ENCODE measurements at places on chromosomes 11 and 22.

DNA sequence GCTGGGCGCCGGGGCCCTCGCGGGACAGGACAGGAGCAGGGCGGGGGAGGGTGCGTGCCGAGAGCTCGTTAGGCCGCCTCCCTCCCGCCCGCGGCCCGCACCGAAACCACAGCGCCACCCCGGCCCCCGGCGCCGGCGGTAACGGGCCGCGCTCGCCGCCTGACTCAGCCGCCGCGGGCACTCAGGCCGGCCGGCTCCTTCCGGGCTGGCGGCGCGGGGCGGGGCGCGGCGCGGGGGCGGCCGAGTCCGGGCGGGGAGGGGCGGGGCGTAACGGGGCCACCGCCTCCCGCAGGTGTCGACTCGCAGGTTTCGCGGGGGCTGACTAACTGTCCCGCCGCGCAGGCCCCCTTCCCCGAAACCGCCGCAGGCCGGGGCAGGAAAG lies at the start of gene AP5B1:
AP5B1 (minus strand) TSS at position 207 of the 382 bp plus-strand sequence. CDS start 385 bp downstream, outside the sequence.
- DNase-seq, result peak; percentile 38

GRCh38 chr11:269146-269890 lies 8.9 kb upstream of the NLRP6 start:
- DNase-seq, result no peak

- no peak for DNase-seq
These were observed 1059.3 kb downstream of the NTM start for GRCh38 chr11:132429685-132430084.

GRCh38 chr11:32911413-32911812 lies 18.8 kb downstream of the QSER1 start:
- DNase-seq, result no peak

GRCh38 chr11:111623527-111624030 lies 21.3 kb downstream of the SIK2 start:
- no peak for DNase-seq

- no peak for DNase-seq
These were observed 900.0 kb downstream of the LUZP2 start for GRCh38 chr11:25396847-25397246.

DNA sequence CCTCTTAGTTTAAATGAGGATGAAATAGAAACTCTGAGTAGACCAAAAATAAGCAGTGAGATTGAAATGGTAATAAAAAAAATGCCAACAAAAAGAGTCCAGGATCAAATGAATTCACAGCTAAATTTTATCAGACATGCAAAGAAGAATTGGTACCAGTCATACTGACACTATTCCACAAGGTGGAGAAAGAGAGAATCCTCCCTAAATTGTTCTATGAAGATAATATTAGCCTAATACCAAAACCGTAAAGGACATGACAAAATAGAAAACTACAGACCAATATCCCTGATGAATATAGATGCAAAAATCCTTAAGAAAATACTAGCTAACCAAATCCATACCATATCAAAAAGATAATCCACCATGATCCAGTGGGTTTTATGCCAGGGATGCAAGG lies 169.8 kb upstream of the CHORDC1 start:
- DNase-seq, result no peak

DNA sequence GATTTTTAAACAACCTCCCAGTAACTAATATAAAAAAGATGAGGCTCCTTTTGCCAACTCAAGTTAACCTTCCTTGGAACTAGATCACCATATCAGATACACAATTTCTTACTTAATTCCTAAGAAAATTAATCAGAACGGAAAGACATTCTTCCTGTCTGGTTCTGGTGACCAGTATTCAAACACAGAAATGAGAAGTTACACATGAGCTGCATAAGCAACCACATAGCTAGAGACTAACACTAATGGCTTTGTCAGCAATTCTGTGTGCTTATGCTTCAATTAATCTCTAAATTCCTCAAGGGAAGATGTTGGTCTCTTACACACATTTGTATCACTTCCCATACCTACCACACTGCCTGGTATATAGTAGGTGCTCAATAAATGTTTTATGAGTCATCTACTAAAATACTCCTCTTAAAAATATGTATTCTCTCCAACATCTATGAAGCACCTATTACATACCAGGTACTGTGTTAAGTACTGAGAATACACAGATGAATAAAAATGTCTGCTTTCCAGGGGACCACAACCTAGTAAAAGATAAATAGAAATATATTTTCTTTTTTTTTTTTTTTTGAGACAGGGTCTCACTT lies 54.5 kb downstream of the GAB2 start:
- no peak for DNase-seq

- DNase-seq, result no peak
These were observed 203.8 kb downstream of the CASP12 start for GRCh38 chr11:104694259-104695064.

GRCh38 chr22:29265929-29266328 lies 1.9 kb downstream of the RHBDD3 start:
- no peak for DNase-seq

GRCh38 chr11:1771700-1772099 lies 8.0 kb upstream of the CTSD start:
- DNase-seq, result no peak

GRCh38 chr11:109422870-109423465 lies 978 bp downstream of the C11orf87 start:
- DNase-seq, result no peak

GRCh38 chr22:46354176-46354992 lies 18.9 kb downstream of the TRMU start:
- DNase-seq, result no peak

GRCh38 chr11:33984682-33985389 lies 66.7 kb upstream of the CAPRIN1 start:
- DNase-seq, result no peak

DNA sequence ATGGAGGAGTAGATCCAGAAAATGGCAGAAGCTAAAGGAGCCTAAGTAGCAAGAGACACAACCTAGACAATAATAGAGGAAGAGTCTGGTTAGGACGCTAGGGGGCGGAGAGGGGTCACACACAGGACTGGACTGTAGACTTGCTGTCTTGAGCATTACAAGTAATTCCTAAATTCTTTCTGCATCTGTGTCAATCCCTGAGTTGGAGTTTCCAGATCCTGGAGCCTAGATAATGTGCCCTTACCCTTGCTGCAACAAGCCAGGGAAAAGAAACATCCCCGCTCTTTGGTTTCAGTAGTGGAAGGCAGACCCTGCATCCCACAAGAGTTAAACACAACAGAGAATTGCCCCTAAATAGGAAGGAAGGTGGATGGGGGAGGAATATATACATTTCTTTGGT lies 14.9 kb upstream of the CCDC73 start:
- no peak for DNase-seq

DNA sequence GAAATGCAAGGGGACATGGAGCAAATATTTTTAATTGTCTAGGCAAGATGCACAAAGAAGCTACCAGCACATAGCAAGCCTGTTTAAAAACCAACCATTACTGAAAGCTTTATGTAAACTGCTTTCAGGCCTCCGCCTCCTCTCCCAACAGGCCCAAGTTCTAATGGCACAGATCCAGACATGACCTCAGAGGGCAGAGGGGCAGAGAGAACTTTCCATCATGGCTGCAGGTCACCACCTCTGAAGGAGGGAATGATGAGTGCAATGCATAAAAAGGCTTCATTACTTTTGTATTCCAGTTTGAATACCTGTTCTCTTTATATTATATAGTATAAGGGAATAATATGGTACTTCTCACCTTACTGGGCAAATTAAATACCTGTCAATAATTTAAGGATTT lies 15.2 kb downstream of the DDX17 start:
- no peak for DNase-seq

- DNase-seq, result no peak
These were observed 1018.3 kb upstream of the RAG2 start for GRCh38 chr11:37616291-37616690.

DNA sequence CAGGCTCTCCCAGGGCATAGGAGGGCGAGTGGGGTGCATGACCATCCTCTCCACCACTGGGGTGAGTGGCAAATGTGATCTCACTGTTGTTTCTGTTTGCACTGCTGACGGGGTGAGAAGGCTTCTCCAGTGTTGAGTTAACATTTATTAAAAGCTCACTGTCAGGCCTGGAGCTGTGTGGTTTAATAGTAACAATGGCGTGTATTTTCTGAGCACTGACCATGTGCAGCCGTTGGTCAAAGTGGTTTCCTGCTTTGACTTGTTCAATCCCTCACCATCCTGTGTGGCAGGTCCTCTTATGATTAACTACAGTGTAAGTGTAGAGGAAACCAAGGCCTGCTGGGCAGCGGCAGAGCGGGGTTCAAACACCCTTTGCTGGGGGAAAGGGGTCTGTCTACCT lies 4.4 kb downstream of the A4GALT start:
- DNase-seq, result no peak

DNA sequence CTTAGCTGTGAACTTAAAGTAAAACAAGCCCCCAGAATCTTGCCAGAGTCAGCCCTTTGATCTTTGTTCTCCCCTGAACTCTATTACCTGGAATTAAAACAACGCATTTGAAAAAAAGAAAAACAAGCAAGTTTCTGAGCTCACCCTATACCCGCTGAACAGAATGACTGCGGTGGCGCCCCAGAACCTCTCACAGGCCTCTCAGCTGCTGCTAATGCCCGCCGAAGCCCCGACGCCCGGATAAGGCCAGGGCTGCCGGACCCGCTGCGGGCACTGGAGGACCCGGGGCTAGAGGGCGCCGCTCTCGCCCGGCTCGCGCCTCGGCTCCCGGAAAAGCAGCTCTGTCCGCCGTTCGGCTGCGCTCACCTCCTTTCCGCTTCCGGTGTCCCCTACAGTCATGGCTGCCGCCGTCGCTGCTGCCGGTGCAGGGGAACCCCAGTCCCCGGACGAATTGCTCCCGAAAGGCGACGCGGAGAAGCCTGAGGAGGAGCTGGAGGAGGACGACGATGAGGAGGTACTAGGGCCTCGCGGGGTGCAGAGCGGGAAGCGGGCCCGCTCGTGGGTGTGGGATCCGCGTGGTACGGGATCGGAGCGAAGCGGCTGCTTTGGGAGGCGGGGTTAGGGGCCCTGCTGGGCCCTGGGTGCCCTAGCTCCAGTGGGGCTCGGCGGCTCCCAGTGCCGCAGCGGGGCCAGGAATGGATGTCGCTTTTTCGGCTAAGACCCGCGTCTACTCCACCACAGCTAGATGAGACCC lies at the start of gene TOMM22:
TOMM22 (plus strand) TSS at position 376 of the 754 bp plus-strand sequence; CDS start at position 398, 22 bp downstream.
- peak; percentile 71 for DNase-seq

GRCh38 chr11:32396991-32397390 lies 38.3 kb downstream of the WT1 start:
- DNase-seq, result no peak

- DNase-seq, result no peak
These were observed 5.5 kb upstream of the NNMT start for GRCh38 chr11:114290503-114291235.

- DNase-seq, result no peak
These were observed 103.1 kb downstream of the PRR5L start for GRCh38 chr11:36399236-36399635.

- DNase-seq, result no peak
These were observed 1087.5 kb downstream of the BRD1 start for GRCh38 chr22:48740086-48740730.

DNA sequence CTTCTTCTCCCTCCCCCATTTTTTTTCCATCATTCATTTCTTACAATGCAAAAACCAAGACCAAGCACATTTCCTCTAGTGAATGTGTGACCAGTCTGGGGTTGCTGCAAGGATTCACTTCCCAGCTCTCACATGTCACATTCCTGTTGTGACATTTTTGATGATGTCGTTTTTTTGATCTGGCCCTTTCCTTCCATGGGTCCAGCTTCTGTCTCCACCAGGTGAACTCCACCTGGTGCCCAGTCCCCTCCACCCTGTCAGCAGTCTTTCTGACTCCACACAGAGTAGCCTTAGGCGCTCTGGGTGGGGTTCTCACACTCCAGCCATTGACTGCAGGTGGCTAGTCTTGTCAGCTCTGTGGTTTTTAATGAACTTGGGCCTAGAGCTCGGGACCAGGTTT lies 15.6 kb downstream of the PANX1 start:
- no peak for DNase-seq

DNA sequence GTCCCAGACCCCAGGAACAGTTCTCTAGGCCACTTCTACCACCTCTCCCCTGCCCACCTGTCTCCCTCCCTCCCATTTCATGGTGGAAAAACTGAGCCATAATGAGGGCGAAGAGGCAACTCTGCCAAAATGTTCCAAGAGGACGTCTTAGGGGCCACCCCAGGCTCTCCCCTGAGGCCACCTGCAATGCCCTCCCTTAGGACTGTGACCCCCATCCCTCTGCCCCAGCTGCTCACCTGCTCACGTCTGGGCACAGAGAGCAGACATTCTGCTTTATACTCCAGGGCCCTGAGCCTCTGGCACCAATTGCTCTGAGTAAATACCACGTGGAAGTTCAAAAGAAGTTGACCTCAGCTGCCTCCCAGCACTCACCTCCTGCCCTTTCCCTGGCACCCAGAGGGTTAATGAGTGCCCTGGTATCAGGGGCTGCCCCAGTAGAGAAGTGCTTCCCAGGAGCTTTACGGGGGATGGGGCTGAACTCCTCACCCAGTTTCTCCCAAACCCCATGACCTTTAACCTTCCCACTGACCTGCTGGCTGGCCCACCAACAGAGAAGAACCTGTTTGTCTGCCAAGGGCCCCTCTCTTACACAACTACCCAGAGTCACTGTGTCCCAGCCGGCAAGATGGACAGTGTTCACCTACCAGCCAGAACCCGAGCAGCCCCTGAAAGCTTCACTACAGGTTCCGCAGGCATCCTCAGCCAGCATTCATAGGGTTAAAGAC lies 627 bp upstream of the APOA5 start:
- DNase-seq, result no peak

- no peak for DNase-seq
These were observed 4.7 kb downstream of the ZDHHC13 start for GRCh38 chr11:19121646-19122045.

DNA sequence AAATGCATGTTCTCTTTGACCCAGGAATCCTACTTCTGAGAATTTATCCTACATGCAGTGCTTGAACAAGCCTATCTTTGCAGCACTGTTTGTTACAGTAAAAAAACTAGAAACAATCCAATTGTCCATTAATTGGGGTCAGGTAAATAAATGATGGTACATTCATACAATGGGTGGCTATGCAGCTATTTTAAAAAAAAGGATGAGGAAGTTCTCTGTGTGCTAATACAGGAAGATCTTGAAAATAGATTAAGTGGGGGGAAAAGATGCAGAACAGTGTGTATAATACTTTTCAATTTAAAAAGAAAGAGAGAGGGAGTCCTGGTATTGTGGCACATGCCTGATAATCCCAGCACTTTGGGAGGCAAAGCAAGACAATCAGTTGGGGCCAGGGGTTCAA lies 9.5 kb upstream of the CREB3L1 start:
- no peak for DNase-seq

- no peak for DNase-seq
These were observed 38.7 kb upstream of the LINC01488 start for GRCh38 chr11:69442807-69443137.

- no peak for DNase-seq
These were observed 17.3 kb downstream of the PHLDA2 start for GRCh38 chr11:2911785-2912391.

Data from activated CD4-positive, CD25-positive, alpha-beta regulatory T cell treated with anti-CD3 and anti-CD28 coated beads, Interleukin-2, amount 50 U/mL, for 16 hours (primary cell).